ENCODE measurements at places on chromosomes 2 and 18. TPM values are rescaled to one million over a fixed set of nuclear protein-coding genes. Genes with fewer than 3 reads are reported as not detected.

DNA sequence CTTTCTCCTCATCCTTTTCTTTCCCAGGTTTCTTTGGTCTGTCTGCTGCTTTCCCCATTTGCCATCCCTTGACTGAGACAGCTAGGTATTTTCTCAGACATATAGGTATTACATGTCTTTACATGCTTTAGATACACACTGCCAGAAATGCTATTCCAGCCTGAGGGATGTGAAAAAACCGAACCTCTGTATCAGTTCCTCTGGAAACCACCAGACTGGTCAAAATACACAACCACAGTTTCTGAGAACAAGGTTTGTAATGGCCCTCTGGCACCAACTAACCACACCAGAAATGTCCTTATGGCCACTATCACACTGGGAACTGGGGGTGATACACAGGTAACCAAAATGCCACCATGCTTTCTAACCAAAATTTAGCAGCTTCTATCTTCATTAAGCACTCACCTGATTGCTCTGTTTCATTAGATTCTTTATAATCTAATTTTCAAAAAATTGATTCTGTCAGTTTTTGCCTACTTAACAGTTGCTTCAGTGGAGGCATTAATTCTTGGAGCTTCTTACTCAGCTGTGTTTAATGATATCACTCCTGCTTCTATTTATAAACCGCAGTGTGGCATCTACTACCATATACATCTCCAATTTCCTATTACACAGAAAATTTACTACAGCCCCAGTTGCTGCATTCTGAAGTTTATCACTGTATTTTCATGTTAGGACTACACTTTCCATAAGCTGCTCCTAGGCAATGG is 243.5 kb downstream of the WDPCP start:
- DNase-seq = no peak

The SERPINB3 gene
- total RNA-seq = not detected

The ARHGAP15 gene
- 5.2 TPM for total RNA-seq

The EPB41L3 gene
- total RNA-seq = 3.8 TPM
